Activated T-cell treated with anti-CD3 and anti-CD28 coated beads, Interleukin-2, amount 50 U/mL, for 24 hours (primary cell): ENCODE measurements at places on chromosomes 3 and 15.

GRCh38 chr15:62173215-62173614 lies 8.1 kb upstream of the C2CD4B start:
- no peak for DNase-seq

DNA sequence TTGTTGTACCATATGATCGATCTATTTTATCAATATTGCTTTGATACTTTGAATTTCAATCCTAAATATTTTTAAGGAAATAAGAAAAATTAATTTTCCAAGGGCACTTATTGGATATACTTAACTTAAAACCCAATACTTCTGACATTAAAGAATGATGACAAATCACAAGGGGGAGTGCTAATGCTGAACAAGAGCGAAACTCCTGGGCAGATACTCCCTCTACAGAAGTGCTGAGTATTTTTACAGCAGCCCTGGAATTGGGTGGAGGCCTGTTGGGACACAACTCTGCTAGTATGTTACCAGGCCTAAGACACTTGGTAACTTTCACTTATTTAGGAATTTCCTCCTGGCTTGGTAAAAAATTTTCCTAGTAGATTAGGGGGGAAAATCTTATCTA lies 46.2 kb downstream of the DENND6A start:
- no peak for DNase-seq

- no peak for DNase-seq
Observed at GRCh38 chr3:185658504-185658912, 72.4 kb downstream of the SENP2 start.

DNA sequence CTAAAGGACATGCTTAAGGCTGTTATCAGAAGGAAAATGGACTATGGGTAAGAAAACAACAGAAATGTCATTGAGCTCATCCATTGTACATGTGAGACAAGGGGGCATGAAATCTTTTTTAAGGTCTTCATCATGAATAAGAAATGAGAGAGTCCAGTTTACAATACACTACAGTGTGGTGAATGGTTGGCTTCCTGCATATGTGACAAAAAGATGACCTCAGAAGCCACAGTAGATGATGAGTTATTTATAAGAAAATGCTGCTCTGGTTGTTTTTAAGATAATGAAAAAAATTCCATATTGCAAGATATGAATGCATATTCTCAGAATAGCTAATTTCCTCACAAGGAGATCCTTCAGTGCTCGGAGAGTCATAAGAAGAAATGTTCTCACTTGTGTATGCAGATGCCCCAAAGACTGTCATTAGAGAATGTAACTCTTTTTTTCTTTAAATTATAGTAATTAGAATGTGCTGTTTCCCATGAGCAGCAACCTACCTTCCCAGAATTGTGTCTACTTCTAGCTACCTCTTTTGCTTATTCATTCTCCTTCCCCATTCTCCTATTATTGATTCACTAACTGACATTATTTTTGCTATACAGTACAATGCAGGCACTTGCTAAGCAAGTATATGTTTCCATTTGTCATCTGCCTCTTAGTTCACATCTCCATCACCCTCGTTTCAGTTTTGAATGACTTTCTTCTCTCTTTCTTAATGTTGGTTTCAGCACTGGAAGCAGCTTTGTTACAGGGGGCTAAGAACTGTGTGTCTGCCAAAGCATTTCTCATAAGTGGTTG lies 152.0 kb upstream of the PEX5L start:
- DNase-seq, result no peak

DNA sequence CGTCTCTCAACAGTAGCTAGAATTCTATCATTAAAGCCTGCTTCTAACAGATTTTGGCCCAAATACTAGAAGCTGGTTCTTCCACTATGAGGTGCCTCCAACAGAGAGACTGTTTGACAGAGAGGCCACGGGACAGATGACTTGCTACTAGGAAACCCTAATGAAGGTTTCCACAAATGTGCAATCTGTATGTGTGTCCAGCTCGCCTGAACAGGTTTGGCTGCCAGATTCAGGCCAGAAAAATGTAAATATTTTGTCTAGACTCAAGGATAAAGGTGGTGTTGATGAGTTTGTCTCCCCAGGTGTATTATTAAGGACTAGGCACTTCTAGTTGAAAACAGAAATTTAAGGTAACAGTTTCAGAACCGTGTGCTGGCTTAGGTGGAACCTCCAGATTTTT lies 91.6 kb upstream of the TRIM42 start:
- DNase-seq, result no peak

DNA sequence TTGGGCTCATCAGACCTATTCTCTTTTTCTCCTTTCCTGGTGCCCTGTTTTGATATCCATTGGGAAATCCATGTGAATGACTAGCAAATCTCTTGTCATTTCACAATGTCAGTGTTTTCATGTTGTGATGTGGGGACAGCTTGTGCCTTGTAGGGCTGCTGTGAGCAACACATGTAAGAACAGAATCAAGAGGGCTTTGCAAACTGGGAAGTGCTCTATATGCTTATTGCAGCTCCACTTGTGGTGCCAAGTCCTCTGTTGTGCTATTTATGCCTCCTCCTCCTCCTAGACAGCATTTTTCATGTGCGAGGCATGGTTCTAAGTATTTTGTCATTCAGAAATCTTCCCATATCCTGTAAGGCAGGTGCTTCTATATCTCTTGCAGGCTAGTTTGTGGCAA lies 56.4 kb downstream of the ZNF621 start:
- DNase-seq, result no peak

- DNase-seq, result no peak
Observed at GRCh38 chr3:53719796-53720195, 126.4 kb downstream of the CHDH start.

- DNase-seq, result no peak
Observed at GRCh38 chr3:20488151-20488550, 302.1 kb upstream of the SGO1 start.

DNA sequence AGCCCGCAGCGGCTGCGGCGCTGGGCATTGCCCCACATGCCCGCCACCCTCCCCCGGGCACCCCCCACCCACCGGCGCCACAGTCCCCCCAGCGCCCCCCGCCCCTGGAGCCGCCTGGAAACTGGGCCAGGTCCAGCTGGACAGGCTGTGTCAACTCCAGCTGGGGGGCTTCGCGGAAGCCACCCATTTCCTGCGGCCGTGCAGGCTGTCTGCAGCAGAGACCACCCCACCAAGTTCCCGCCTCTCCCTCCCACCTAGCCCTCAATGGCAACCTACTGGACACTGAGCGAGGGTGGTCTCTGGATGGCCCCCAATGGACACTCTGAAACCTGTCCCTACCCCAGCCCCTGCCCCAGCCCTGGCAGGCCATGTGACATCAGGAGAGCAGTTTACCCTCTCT lies 62.8 kb upstream of the GATA2 start:
- no peak for DNase-seq

DNA sequence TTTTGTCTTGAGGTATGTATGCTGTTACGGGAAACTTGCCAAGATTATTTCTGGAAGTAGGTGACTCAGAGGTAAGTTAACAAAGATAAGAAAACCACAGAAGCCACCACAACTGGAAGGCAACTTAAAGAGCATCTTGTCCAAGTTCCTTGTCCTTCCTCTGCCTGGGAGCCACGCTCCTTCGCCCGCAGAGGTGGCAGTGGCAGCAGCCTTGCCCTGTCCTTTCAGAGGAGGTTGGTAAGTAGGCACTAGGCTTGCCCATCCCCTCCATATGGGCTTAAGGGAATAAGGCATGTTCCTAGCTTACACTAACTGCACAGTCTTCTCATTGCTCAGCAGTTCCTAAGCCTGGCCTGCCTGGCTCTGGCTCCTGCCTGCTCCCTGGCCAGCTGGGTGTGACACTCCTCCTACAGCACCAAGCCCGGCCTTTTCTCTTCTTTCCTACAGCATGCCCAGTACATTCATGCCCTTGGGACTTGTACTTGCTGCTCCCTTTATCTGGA lies 48.0 kb upstream of the RAB6B start:
- no peak for DNase-seq
